ELR (cell line): ENCODE measurements at places on chromosomes 2 and 18.
A peak's percentile ranks its signal among the peaks of the same experiment; 100 is the strongest.

DNA sequence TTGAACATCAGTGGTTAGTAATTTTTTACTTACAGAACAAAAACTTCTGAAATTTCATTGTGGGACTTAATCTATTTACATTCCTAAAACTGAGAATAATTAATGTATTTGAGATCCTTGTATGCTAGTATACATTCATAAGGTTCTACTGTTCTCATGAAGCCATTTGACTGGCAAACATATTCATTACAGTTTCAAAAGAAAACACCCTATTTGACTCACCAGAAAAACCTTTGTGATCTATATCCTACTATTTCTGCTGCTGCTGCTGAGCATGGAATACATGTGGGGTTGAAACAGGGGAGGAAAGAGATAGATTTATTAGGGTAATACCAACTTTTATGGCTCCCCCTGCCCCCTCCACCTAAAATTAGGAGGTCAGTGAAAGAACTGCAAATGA, 21.8 kb downstream of the MARS2 start:
- no peak for DNase-seq

- DNase-seq, result no peak
Observed at GRCh38 chr18:9750606-9751304, 42.7 kb downstream of the RAB31 start.

DNA sequence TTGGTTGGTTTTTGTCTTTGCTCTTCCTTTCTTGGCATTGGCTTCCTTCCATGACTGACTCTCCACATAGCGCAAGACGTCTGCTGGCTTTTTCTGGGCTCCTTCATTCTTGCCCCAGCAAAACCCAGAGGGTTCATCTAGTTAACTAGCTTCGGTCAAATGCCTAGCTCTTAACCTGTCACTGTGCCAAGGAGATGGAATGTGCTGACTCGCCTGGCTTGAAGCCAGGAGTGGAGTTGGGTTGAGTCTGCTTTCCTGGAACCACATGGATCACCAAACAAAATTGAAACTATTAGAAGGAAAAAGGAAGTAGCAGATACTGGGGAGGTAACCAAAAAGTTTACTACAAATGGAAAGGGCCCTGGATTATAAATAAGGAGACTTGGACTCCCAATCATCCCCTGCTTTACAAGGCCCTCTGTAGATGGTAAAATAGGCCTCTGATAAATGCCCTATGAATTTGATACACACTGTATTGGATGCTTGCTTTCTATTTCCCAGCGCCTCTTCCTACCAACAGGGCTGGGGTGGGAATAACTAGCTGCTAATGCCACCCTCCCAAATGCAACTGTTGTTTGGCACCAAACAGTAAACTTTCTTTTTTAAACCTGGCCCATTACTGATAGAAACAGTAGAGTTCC, 11.3 kb downstream of the MALT1 start:
- DNase-seq, result peak; percentile 57

- DNase-seq, result peak; percentile 0
Observed at GRCh38 chr2:23145460-23145859, 239.5 kb upstream of the KLHL29 start.
